NCI-H2081 treated with DMSO at 0.1 percent for 48 hours (cell line): ENCODE measurements at places on chromosomes 16 and 17.

DNA sequence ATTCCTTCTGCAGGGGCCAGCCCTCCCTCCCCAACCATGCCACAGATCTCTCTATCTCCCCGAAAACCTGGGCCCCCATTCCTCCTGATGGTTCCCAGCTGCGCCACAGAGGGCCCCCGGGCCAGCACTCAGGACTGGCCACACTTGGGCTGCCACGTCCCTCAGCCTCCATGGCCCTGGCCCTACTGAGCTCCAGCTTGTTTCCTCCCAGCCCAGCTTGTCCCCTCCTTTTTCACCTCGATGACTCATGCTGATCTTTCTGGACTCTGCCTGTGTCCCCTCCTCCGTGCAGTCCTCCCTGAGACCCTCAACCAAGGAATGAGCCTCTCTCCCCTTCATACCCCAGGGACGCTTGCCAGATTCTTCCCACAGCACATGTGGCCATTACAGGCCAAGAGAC lies 10.9 kb upstream of the FAM83G start:
- no peak for DNase-seq

DNA sequence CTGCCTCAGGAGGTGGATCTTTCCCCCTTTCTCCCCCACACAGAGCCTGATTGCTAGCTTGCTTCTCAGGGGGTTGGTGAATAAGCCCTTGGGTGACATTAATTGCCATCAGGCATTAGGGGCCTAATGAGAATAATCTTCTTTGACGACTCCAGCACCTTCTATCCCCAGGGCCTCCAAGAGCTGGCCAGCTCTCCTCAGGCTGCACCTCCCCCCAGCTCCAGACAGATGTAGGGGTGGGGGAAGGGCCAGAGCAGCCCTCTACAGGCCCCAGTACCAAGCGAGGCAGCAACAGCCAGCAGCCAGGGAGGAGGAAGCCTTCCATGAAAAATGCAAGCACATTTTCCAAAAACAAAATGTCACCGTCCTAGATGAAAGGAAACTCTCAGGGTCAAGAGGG lies 1.4 kb upstream of the TMEM132E start:
- DNase-seq: no peak

- no peak for DNase-seq
These were observed 19.7 kb upstream of the INTS2 start for GRCh38 chr17:61947367-61948078.

- DNase-seq: no peak
These were observed 33.8 kb downstream of the CBFA2T3 start for GRCh38 chr16:88943131-88943664.

DNA sequence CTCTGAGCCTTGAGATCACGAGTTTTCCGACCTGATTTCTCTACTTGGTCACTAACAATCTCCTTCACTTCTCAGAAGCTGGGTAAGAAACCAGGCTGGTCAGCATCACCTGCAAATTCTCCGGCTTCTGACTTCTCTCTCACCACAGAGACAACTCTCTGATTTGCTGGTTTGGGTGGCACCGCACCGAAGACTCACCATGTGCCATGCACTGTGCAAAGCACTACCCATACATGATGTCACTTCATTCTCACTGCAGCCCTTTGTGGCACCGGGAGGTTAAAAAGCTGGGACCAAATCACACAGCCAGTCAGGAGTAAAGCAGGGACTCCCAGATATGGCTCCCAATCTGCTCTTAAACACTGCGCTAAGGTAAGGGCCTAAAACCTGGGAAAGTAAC lies 647 bp downstream of the VAC14 start:
- DNase-seq: no peak

GRCh38 chr17:47301161-47301560 lies 22.6 kb upstream of the EFCAB13 start:
- no peak for DNase-seq

DNA sequence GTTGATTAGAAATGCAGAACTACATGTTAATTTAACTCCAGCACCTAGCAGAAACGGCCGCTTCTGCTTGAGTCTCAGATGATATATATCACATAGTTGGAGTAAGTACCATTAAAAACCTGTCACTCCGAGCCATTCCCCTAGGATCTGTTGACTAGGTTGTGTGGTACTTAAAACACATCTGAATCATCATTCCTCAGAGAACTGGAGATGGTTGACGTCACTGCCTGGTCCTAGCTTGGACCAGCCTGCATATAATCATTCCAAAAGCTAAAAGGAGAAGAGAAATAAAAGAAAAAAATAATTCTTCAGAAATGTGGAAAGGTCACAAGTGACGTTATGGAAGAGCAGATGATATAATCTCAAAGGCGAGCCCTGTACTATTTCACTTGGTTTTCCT lies 31.3 kb upstream of the RASL10B start:
- no peak for DNase-seq

GRCh38 chr17:27526604-27527002 lies 70.4 kb downstream of the KSR1 start:
- DNase-seq: no peak

DNA sequence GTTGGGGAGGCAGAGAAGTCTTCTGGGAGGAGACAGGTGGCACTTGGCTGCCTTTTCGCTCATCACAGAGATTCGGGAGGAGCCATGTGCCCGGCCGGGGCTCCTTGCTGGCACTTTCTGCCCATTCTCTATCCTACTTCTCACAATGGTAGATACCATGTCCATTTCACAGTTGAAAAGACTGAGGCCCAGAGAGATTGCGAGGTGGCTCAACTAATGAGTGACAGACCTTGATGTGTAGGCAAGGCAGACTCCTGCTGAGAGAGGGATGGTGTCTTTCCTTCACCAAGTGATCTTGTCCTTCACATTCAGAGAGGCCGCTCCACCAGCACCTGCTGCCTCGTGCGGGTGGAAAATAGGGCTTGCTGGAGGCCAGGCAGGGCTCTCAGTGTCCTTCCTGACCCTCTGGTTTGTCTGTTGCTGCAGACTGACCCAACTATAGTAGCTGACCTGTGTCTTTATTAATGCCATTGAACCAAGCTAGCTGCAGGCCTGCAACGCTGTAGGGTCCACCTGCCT lies 42.1 kb downstream of the MPRIP start:
- no peak for DNase-seq

DNA sequence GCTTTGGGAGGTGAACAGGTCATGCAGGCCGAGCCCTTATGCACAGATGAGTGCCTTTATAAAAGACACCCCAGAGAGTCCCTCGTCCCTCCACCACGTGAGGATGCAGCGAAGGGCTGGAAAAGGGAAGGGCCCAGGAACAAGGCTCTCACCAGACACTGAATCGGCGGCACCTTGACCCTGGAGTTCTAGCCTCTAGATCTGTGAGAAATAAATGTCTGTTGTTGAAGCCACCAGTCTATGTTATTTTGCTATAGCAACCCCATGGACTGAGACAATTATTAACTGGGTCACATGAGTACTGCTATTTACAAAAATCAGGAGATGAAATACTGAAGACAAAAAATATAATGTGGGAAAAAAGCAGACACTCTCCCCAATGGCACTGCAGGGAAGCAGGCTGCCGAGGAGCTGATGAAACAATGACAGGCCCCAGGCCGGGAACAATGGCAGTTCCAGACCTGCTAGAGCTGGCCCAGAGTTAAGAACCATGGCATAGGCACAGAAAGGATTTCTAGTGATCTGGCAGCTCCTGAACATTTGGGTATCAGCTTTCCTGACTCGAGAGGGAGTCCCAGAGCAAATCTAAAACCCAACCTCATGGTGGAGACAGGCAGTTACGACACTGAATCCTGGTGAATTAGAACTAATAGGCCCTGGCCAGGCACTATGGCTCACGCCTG lies 17.8 kb upstream of the GGA2 start:
- no peak for DNase-seq

- peak; percentile 32 for DNase-seq
These were observed 143.3 kb downstream of the PARN start for GRCh38 chr16:14486520-14487303.
